ENCODE measurements at places on chromosomes 6 and 20. TPM values are rescaled to one million over a fixed set of nuclear protein-coding genes. Genes with fewer than 3 reads are reported as not detected.
A peak's percentile ranks its signal among the peaks of the same experiment; 100 is the strongest.

DNA sequence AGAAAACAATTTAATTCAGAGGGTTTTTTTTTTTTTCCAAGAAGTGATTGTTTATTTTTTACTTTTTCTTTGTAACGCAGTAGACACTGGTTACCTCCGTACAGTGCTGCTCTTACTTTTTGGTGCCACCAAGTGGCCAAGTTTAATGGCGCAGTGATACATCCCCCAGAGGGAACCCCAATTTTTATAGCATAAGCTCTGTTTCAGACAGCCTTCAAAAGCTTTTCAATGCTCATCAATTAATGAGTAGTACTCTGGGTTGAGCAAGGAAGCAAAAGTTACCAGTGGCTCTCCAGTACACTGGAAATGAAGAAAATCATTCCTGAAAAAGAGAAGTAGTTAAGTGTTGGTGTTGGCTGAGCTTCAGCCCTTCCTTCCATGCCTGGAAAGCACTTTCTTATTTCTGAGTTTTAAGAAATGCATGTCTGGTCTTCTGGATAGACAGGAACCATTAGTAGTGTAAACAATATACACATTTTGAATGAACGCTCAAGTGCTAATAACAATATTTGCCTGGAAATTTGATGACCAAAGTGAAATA lies 129.1 kb upstream of the SMLR1 start:
- DNase-seq: no peak

- no peak for DNase-seq
Measured at GRCh38 chr20:2867081-2867864, 6.0 kb upstream of the PTPRA start.

- no peak for DNase-seq
Measured at GRCh38 chr6:167106406-167106805, 16.5 kb upstream of the CCR6 start.

GRCh38 chr20:840858-841567 lies 7.5 kb downstream of the FAM110A start:
- DNase-seq: no peak

- DNase-seq: no peak
Measured at GRCh38 chr20:41287327-41287726, 30.2 kb downstream of the ZHX3 start.

GRCh38 chr6:14601490-14601889 lies 483.9 kb downstream of the CD83 start:
- no peak for DNase-seq

DNA sequence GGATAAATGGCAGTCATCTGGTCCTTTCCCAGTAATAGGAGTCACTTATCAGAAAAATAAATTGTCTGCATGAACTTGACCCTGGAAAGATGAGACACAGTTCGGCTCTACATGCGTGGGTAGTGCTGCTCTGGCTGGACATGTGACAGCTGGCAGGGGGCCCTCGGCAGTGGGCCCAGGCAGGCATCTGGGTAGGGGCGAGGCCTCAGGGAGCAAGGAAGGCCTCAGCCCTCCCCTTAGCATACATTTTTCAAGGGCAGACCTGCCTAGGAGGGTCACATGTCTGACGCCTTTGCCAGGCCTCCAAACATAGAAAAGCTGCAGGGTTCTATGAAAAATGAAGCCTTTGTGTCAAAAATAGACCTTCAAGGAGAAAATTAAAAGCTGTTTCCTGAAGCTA lies 12.8 kb upstream of the ILRUN start:
- DNase-seq: peak; percentile 85

DNA sequence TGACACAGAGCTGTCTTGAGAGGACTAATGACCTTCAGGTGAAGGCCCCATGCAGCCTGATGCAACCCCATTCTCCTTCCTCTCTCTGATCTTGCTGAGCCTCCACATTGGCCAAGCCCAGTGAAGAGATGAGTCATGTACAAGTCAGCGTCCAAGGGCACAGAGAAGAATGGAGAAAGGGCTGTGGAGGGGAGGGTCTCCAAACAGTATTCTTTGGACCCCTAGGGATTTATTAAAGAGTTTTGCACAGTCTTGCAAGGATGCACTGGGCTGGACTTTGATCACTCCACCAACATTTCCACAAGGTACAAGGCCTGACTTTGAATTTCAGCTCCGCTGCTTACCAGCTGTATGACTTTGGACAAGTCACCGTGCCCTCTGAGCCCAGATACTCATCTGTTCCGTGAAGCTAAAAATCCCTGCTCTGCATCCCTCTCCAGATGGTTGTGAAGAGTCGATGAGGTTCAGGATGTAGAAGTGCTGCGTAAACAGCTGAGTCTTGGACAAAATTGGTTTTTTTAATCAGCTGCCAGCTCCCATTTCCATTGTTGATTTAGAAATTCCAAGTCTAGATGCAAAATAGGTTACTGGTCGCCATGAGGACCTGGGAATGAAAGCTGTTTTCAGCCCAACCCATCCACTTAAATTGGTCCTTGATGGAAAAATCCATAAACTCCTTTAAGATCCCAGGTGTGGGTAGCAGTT lies 14.1 kb upstream of the KCNG1 start:
- DNase-seq: no peak

DNA sequence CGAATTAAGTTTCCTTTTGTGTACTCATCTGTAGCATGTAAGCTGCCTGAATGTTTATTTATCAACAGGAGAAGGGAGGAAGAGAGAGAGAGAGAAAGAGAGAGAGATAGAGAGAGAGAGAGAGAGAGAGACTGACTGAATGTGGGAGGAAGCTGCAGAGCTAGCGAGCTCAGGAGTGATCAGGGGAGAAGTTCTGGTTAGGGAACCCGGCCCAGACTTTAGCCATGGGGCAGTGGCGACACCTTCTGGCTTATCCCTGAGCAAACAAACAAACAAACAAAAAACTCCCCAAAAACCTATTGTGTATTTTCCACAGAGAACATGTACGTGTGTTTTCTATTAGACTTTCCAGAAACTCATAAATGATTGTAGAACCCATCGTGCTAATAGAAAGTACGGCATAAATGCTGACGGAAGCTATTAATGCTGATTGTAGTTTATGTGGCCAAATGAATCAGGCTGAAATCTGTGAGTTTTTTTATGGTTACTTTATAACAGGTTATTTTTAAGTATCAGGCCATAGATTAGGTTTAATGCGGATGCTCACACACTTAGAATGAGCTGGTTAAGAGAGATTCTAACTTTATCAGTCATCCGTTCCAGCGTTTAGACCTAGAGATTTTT lies 92.8 kb downstream of the CLIC5 start:
- peak; percentile 87 for DNase-seq

DNA sequence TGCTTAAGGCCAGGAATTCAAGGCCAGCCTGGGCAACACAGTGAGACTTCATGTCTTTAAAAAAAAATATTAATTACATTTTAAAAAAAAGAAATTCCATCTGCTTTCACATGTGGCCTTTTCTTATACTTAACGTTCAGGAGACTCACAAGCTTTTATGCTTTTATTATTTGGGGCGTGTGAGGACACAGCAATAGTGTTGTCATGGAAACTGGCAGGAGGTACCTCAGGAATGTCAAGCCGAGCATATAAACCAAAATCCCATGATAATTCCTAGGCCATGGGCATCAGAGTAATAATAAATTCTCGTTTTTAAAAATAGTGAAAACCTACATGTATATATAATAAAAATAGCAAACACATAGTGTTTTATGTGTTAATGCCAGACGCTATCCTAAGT lies 89.8 kb downstream of the IYD start:
- DNase-seq: no peak

- no peak for DNase-seq
Measured at GRCh38 chr6:83976871-83977270, 56.7 kb upstream of the MRAP2 start.

DNA sequence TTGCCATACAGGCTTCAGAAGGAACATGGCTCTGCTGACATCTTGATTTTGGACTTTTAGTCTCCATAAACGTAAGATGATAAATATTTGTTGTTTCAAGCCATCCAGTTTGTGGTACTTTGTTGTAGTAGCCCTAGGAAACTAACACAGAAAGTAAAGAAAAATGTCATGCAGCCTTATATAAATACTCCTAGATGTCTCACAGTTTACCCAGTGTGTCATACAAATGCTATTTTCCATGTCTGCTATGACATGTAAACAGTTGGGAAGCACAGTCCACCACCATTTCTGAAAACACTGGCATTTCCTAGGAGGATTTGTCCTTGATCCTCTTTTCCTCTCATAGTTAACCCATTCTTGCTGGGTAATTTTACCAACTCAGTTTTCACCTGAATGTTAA lies 30.6 kb upstream of the ME1 start:
- no peak for DNase-seq

DNA sequence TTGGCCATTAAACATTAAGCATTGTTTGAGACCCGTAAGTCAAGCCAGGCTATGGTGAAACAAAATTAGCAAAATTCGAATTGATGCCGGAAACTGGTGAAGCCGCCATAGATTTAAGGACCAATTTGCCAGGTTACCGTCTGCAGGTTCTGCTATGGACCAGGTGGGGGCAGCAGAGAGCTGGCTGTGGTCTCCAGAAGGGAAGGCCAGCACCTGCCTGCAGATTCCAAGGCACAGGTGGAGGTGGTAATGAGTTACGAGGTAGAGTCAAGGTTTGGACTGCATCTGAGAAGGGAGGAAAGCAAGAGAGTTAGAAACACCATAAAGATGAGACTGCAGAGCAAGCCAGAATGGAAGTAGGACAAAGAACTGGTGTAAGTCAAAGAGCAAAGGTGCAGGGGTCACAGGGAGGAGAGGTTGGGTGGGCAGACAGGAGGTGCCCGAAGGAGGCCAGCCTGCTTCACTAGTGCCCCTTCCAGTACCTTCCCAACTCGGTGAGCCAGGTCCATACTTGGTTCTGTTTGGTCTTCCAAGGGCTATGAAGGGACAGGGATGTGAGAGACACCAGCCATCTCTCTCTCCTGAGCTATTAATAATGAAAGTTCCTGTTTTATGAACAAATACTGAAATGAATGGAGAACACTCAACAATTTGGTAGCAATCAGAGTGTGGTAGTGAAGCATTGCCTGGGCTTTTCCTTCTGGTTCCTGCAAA lies 131.6 kb upstream of the ESR1 start:
- DNase-seq: no peak

DNA sequence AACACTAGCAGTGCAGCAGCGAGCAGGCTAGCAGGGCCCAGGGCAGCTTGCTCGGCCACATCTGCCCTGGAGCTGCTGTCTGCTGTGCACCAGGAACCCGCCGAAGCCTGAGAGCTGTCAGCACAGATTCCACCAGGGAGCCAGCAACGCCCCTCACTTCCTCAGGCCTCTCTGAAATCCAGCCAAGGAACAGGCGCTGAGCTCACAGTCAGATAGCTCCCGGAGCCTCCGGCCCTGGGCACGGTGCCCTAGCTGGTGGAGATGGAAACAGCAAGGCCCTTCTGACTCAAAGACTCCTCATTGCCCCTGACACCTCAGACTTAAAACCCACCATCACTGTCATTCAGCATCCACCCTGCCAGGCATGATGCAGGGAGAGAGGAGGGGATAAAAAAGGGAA lies 839.4 kb downstream of the MAFB start:
- peak; percentile 91 for DNase-seq

GRCh38 chr6:85672623-85673022 lies 29.9 kb upstream of the SYNCRIP start:
- DNase-seq: no peak

DNA sequence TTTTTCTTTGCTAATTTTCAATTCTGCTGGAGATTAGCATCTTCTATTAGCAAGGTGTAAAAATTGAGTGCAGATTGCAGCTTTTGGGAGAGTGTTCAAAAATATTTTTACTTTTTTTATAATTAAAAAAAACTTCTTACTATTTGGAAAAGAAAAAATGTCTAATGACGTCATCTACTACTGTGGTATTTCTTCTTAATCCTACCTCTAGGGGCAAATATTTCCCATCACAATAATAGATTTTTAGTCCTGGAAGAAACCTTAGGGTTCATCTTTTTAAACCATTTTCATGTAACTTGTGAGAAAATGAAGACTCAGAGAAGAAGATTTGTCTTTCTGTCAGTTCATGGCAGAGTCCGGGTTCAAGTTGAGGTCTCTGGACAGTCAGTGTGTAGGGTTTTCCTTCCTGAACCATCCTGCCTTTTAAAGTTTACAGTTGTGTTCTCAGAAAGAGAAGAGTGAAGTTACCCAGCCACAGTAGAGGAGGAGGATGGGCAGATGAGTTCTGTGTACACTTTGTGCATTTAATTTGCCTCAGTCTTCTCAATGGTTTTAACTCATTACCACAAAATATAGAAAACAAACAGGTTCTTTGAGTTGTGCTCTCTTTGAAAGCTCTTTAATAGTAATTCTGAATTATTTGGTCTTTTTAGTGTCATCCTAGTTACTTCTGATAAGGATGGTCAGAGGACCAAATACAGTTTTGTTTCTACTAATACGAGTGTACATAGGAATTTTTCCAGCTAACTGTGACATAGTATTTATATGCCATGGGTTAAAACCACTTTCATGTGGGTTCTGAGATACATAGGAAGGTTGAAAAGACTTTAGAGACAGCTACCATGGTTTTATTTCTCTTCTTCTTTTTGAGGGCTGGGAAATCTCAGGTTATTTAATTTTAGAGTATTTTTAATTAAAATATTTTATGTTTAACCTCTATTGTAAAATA lies 184.7 kb downstream of the CDKAL1 start:
- no peak for DNase-seq

- DNase-seq: no peak
Measured at GRCh38 chr20:12566596-12566995, 442.2 kb upstream of the SPTLC3 start.

- no peak for DNase-seq
Measured at GRCh38 chr20:49690899-49691620, 22.6 kb downstream of the B4GALT5 start.

GRCh38 chr6:117233145-117233544 lies 32.2 kb upstream of the VGLL2 start:
- DNase-seq: no peak

TMEM200A gene
- total RNA-seq: 11.2 TPM

BPI gene
- total RNA-seq: 7.7 TPM

SYCP2 gene
- total RNA-seq: 2.1 TPM

CST1 gene
- not detected for total RNA-seq

PPP1R18 gene
- 135 TPM for total RNA-seq

MYL9 gene
- 197 TPM for total RNA-seq

MYBL2 gene
- 16.1 TPM for total RNA-seq

MYLK2 gene
- 0.10 TPM for total RNA-seq

IRF4 gene
- total RNA-seq: not detected

CCN2 gene
- 878 TPM for total RNA-seq

SLC32A1 gene
- not detected for total RNA-seq

CALHM5 gene
- total RNA-seq: 4.9 TPM

DEFB124 gene
- not detected for total RNA-seq

HLA-DQA1 gene
- total RNA-seq: not detected

All from osteocyte (in vitro differentiated cells).